ENCODE measurements at places on chromosomes 5 and 9. TPM values are rescaled to one million over a fixed set of nuclear protein-coding genes. Genes with fewer than 3 reads are reported as not detected.

The LCN15 gene
- not detected for total RNA-seq

The RETREG1 gene
- 0.35 TPM for total RNA-seq

The PCDHGA11 gene
- 3.3 TPM for total RNA-seq

The GABRA1 gene
- total RNA-seq: not detected

The SH2D3C gene
- total RNA-seq: not detected

The GALNT12 gene
- total RNA-seq: 7.0 TPM

The PCDHB4 gene
- not detected for total RNA-seq

The PCDHGA1 gene
- total RNA-seq: 0.28 TPM

The UNC13B gene
- 14.9 TPM for total RNA-seq

The PAEP gene
- total RNA-seq: not detected

The CSF1R gene
- 0.09 TPM for total RNA-seq

The RNF224 gene
- total RNA-seq: 0.35 TPM

The SLC35D2 gene
- total RNA-seq: 12.7 TPM

The STPG3 gene
- total RNA-seq: not detected

The CDC14B gene
- total RNA-seq: 9.3 TPM

The ANKRD18A gene
- 0.98 TPM for total RNA-seq

The SLC38A9 gene
- total RNA-seq: 19.8 TPM

The C9orf50 gene
- total RNA-seq: not detected

The PDGFRB gene
- 3.9 TPM for total RNA-seq

The CCNJL gene
- total RNA-seq: 9.0 TPM

The FBN2 gene
- 40.0 TPM for total RNA-seq
